ENCODE measurements at places on chromosomes 4 and X.
A peak's percentile ranks its signal among the peaks of the same experiment; 100 is the strongest.

- no peak for DNase-seq
Measured at GRCh38 chrX:40062525-40063155, 35.1 kb downstream of the BCOR start.

DNA sequence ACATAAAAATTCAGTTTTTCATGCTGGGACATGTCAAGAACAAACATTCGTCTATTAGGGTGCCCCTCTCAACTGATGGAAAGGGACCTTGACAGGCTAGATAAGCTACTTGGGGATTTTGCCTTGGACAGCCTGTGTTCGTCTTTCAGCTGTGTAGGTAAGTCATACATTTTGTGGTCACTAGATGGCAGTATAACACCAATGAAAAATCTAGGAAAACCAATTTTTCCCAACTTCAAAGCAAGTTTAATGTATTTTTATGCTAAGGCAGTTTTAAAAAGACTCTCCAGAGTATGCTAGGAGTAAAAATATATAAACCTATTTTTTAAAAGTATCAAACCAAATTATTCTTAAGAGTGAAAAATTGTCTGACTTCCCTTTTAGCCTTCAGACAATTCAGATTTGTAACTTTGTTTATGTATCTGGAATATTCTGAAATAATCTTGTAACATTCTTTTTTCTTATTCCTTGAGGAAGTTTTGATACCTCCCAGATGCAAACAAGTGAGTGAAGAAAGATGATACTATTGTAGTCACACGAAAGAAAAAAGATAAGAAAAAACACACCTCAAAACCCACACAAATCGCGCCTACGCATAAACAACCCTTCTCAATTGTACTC lies 158.3 kb downstream of the CPE start:
- no peak for DNase-seq

- DNase-seq, result no peak
Measured at GRCh38 chr4:128524311-128524710, 236.7 kb upstream of the PGRMC2 start.

DNA sequence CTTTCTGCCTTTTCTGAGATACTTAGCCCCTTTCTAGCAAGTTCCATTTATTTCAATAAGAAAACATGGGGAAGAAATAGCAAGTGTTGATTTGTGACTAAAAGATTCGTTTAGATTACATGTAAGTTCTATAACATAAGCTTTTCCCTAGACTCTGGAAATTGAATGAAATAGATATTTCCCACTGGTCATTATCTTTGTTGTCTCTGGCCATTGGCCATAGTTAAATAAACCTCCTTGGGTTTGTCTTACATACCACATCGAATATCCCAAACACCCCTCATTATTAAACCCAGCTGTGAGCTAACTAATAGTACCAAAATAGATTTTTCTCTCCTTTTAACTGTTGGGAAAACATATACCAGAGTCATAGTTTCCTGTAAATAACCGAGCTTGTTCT lies 534.8 kb downstream of the IQCM start:
- DNase-seq, result no peak

DNA sequence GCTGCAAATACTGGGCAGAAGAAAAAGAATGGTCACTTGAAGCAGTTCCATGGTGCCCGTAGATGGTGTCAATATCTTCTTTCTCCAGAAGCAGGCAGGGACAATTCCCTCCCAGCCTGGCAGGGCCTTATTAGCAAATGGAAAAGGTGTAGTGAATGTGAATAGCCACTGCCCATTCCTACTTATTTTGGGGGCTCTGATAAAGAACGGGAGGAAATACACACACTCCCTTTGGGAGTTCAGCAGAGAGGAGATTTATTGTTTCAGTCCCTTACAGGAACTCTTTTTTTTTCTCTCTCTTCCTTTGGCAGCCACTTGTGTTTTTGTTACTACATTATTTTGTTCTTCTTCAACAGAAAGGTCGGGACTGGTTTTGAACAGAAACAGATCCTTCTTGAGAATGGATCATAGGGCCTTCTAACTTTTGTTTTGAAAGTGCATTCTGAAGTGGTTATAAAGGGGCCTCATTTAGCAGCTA lies at the start of gene EMCN:
Gene EMCN (minus strand): TSS at position 159 of the 478 bp plus-strand sequence. CDS start 108 bp downstream, at position 51.
- DNase-seq, result no peak

- DNase-seq, result no peak
Measured at GRCh38 chr4:186621959-186622553, 66.7 kb upstream of the MTNR1A start.

- DNase-seq, result no peak
Measured at GRCh38 chrX:57669961-57670360, 10.1 kb downstream of the NLRP2B start.

GRCh38 chrX:78619834-78620233 lies 39.3 kb downstream of the RTL3 start:
- no peak for DNase-seq

DNA sequence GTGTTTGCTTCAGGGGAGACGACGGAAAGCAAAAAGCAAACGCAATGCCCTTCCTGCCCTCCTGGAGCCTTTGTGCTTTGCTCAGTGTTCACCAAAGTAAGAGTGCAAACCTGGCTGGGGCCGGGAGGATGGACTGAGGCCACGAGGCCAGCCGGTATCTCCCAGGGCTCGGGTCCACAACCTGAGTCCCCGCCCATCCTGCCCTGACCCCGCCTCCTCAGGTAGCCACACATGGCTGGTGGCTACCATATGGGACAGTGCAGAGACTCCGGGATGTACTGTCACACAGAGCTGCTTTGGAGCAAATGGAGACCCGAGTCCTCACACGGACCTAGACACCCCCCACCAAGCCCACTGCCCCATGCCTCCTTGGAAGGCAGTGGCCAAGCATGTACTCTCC lies 4.8 kb downstream of the ATP2B3 start:
- no peak for DNase-seq

- DNase-seq, result no peak
Measured at GRCh38 chr4:52914051-52914605, 52.0 kb downstream of the RASL11B start.

- peak; percentile 35 for DNase-seq
Measured at GRCh38 chrX:24149351-24150050, at the start of gene ZFX. Gene ZFX (plus strand): TSS chrX:24149729. CDS start chrX:24172743, 23,014 bp downstream.

- DNase-seq, result no peak
Measured at GRCh38 chrX:148284056-148284455, 216.4 kb upstream of the AFF2 start.

- no peak for DNase-seq
Measured at GRCh38 chrX:19964017-19964710, 26.7 kb downstream of the BCLAF3 start.

- no peak for DNase-seq
Measured at GRCh38 chr4:121266982-121267381, 102.9 kb upstream of the TNIP3 start.

GRCh38 chrX:145405012-145405411 lies 157.7 kb downstream of the SPANXN1 start:
- no peak for DNase-seq

- DNase-seq, result no peak
Measured at GRCh38 chr4:53477038-53477565, 99.7 kb downstream of the FIP1L1 start.

GRCh38 chr4:113080050-113080449 lies 30.6 kb downstream of the ANK2 start:
- DNase-seq, result no peak

DNA sequence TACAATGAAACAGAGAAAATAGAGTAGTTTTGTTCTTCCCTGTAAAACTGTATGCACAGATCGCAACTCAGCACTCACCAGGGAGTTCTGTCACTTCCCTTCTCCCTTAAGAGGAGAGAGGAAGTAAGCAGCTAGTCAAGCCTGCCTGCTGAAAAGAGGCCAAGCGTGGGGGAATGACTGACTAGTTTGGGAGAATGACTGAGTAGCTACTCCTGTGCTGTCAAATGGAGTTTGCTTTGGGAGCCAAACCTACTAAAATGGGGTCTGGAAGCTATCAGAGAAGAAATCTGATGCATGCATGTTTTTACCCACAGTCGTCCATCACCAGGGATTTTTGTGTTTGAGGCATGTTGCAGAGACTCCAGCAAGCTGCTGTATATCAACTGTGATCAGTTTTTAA lies 54.6 kb upstream of the LHFPL1 start:
- DNase-seq, result no peak

DNA sequence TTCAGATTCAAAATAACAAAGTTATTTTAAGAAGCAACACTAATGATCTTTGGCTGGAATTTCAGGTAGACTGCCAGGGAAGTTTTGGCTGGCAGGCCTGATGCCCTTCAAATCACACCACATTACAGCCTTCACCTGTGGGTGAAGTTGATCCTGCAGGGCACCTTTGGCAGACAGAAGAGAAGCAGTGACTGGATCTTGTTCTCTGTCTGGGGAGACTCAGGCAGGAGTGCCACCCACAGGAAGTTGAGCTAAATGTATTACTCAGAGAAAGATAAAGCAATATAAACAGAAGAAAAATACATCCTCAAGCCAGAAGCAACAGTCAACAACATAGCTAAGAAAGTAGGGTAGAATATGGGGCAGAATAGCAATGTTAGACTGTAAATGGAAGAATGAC lies 12.8 kb upstream of the CFAP299 start:
- no peak for DNase-seq

DNA sequence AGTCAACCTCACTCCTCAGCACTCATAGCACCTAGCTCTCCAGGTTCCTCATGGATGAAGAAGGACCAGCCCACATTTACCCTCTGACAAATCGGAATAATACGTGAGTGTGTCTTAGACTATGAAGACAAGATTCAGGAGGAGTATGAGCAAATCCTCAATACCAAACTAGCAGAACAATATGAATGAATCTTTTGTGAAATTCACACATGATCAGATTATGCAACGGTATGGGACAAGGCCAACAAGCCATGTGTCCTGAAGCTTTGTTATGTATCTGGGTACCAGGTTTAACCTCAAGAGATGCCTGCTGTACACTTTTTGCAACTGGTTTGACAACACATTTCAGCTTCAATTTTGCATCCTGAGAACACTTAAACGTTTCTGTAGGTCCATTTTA lies 300.1 kb downstream of the OPHN1 start:
- no peak for DNase-seq

GRCh38 chrX:23134136-23134535 lies 134.4 kb downstream of the DDX53 start:
- DNase-seq, result no peak

All from effector CD8-positive, alpha-beta T cell (primary cell).